ENCODE measurements at places on chromosomes 7 and 10.

DNA sequence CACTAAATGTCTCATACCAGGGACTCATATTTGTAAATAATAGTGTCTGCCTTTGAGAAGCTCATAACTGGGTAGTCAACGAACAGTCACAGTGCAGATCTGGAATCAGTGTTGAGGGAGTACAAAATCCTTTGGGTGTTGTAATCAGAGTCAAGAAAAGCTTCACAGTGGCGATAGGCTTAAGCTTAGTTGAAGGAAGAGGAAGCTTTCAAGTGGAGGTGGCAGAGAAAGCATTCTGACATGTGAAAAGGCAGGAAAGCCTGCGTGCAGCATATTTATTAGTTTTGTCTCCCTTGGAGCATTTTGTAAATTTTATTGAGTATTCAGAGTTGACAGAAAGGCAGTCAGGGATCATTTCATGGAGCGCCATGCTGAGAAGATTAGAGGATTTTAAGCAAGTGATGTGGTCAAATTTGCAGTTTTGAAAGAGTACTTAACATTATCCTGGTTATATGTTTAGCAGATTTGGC lies 104.9 kb downstream of the ADK start:
- DNase-seq = no peak

- no peak for DNase-seq
Observed at GRCh38 chr7:143497008-143497795, 19.5 kb downstream of the TAS2R41 start.

DNA sequence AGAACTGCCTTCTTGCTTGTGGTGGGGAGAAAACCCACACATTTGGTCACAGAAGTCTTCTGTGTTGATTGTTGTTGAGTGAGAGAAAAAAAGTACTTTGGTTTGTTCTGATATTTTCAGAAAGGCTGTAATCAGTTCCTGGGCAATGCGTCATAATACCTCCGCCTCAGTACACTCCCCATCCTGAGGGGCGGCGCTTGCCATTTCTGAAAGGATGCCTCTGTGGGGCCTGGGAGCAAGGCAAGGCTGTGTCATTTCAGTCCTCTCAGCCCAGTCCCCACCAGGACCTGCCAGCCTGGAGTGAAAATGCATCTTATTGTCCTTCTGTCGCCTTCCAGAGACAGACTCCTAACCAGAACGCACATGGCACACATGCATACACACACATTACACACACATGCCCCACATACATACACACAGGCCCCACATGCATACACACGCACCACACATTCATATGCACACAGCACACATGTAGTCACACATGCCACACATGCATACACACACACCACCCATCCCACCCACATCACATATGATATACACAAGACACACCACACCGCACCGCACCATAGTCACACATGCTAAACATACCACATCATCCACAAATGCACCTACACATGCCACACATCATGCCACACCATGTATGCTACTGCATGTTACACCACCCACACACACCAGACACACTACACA lies 90.0 kb downstream of the CXCL12 start:
- no peak for DNase-seq

GRCh38 chr7:64965594-64965993 lies 25.2 kb downstream of the ZNF117 start:
- DNase-seq = no peak

- no peak for DNase-seq
Observed at GRCh38 chr10:28981007-28981406, 303.7 kb downstream of the BAMBI start.

DNA sequence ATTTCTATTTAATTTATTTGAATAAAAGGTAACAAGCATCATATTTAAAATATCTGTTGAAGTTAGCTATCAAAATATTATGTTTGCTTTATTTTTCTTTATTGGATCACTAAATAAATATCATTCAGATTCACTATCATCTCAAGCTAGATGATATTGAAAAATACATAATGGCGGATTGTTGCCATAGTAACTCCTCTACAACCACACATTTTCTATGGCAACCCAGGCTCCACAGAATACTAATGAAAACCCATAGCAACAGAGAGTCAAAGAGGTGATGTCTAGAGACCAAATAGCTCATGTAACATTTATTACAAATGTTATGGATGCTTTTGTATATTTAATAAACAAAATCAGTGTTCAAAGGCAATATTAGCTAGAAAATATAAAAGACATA lies 148.9 kb upstream of the CDK1 start:
- DNase-seq = no peak

DNA sequence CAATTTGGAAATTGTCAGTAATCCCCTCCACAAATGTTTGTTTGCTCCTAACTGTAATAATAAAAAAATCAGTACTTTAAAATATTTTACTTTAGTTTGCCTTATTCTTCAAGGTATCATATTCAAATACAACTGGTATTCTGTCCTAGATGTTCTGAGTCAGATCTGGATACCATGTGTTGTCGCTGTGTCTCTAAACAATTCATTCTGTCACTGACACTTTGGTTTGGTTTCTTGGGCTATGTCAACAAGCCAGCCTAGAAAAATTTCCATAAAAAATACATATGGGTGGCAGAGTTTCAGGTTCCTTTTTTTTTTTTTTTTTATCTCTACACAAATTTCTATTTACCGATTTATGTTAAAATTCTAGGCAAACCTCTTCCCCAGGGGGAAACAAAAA lies 33.2 kb upstream of the SEMA3D start:
- DNase-seq = no peak

DNA sequence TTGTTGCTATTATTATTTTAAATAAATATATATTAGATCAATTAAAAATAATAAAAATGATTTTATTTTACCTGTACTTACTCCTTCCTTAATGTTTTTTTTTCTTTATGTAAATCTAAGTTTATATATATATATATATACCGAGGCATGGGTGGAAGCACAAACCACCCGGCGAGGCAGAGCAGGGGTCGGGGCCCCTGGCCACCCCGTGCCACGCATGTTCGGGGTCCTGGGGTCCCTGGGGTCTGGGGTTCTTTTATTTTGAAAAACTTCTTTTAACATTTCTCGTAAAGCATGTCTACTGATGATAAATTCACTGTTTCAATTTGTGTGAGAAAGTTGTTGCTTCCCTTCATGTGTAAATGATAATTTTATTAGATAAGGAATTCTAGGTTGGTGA lies 976.1 kb downstream of the REEP3 start:
- DNase-seq = no peak

DNA sequence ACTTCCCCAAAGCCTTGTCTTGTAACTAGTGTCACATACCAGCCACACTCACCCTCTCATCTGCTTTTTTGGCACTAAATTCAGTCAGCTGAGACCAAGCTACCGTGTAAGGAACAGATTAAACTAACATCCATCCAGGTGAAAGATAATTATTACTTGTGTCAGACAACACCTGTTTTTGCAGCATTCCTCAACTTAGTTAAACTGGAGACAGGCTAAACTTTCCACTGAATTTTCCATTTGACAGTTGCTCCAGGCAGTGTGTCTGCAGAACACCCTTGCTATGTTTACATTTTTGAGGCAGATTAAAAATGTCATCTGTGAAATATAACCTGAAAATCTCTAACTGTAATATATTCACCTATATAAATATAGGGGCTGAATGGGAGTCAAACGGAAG lies 73.6 kb downstream of the CYP26A1 start:
- DNase-seq = no peak

- DNase-seq = no peak
Observed at GRCh38 chr7:17948526-17949238, 8.4 kb upstream of the SNX13 start.

DNA sequence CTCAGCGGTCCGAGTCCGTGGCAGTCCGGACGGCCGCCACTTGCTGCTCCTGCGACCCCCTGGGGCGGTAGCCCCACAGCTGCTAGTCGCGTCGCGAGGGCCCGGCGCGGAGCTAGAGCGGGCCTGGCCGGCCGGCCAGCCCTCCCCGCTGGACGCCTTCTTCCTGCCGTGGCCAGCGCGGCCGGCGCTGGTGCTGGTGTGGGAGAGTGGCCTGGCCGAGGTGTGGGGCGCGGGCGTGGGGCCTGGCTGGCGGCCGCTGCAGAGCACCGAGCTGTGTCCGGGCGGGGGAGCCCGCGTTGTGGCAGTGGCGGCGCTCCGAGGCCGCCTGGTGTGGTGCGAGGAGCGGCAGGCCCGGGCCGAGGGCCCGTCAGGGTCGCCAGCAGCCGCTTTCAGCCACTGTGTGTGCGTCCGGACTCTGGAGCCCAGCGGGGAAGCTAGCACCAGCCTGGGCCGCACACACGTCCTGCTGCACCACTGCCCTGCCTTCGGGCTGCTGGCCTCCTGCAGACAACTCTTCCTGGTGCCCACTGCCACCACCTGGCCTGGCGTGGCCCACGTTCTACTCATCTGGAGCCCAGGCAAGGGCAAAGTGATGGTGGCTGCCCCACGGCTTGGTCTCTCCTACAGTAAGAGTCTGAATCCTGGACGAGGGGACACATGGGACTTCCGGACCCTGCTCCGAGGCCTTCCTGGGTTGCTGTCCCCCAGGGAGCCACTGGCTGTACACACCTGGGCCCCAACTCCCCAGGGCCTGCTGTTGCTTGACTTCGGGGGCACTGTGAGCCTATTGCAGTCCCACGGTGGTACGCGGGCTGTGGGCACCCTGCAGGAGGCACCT lies 631 bp downstream of the HPS6 start:
- DNase-seq = no peak

DNA sequence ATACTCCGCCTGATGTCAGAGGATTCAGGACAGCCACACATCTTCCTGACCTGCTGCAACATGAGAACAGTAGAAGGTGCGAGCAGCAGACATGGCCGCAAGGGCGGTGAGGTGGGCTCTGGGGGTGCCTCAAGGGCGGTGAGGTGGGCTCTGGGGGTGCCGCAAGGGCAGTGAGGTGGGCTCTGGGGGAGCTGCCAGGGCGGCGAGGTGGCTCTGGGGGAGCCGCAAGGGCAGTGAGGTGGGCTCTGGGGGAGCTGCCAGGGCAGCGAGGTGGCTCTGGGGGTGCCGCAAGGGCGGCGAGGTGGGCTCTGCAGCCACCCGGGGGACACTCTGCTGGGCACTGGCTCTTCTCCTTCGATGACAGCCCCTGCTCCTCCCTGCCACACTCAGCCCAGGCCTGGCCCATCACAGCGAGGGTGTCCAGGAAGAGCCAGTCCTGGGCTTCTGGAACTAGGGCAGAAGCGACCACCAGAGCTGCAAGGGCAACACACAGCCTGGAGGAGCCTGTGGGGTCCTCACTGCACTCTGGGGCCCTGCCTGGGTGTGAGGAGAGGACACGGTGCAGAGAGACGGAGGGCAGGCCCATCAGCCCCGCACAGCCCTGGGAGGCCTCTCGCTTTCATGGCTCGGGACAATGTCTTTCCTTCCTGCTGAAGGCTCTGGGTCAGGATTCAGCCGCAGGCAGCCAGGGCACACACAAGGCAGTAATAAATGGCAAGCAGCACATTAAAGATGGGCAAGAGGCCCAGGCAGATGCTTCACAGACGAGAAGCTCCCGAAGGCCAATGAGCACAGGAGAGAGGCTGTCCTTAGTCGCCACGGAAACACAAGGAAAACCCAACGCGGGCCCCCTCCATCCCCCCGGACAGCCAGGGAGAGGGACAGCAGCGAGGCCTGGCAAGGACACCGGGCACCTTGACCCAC lies 42.5 kb downstream of the STK32C start:
- DNase-seq = no peak

DNA sequence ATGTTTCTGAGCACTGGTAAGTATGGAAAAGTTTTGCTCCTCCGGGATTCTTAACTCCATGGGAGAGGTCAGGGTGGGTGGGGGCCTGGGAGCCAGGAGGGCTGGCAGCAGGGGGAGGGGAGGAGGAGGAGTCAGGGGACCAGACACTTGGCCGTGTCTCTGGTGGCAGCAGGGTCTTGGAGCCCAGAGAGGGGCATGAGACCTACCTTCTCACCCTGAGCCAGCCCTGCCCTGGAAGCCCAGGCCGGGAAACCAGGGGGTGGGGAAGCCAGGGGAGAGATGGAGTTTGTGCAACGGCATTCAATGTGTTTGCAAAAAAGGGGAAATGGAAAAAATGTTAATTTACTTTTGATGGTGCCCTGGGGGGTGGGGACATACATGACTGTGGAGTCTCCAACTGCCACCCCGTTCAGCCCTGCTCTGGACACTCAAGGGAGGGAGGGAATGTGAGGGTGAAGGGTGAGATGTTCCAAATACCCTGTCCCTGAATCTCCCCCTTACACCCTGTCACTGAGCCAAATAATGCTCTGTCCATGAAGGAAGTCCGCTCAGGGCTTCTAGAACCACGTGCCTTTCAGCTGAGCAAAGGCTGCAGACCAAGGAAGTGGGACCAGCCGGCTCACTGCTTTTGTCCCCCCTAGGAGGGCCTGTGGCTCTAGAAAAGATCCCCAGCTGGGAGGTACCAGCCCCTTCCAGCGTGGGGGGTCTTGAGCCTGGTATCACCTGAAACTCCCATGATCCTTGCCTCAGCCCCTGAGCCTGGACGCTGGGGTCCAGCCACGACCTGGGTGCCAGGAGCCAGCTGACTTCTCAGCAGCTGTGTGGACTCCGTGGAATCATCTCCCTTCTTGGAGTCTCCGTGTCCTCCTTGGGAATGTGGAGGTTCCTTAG lies 48.3 kb downstream of the TMEM270 start:
- no peak for DNase-seq

DNA sequence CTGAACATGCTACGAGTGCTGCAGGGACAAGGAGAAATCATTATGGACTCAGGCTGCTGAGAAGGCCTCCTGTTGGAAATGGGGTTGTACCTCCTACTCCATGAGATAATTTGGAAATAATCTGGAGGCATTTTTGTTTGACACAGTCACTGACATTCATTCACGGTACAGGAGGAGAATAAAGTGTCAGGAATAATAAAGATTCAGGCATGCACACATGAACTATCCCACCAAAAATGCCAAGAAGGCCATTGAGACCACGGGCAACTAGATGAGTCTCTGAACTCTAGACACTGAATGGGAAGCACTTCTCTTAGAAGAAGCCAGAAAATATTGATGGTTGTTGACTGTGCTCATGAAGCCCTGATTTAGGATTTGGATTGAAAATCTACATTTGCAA lies 220.9 kb upstream of the HABP2 start:
- DNase-seq = no peak

GRCh38 chr10:25405871-25406270 lies 231.1 kb downstream of the GPR158 start:
- no peak for DNase-seq

DNA sequence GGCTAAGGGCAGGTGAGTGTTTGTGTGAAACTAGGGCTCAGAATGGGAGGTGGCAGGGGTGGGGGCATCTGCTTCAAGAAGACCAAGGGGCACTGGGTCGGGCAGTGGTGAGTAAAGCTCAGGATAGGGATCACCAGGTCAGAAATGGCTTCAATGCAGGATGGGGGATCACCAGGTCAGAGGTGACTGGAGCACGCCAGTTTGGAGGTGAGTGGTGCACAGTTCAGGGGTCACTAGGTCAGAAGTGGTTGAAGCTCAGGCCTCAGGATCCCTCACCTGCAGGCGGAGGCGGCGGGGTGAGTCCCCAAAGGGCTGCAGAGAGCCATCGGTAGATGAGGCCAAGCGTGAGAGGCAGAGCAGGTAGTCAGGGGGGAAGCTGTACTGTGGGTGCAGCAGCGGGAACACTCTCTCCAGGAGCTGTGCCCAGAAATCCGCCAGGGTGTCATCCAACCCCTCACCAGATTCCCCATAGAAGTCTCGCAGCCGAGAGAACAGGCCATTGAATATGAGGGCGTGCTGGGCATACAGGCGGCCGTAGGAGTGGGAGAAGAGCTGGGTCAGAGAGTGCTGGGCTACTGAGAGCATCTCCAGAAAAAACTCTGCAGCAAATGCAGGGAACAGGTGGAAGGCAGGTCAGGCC lies 1.8 kb downstream of the GPC2 start:
- DNase-seq = no peak

GRCh38 chr7:22697876-22698606 lies 29.0 kb upstream of the IL6 start:
- no peak for DNase-seq

GRCh38 chr10:125152450-125153368 lies 7.7 kb downstream of the CTBP2 start:
- DNase-seq = no peak

- no peak for DNase-seq
Observed at GRCh38 chr7:44279731-44280505, 45.5 kb downstream of the CAMK2B start.
